ENCODE measurements at places on chromosomes 16 and 17.

DNA sequence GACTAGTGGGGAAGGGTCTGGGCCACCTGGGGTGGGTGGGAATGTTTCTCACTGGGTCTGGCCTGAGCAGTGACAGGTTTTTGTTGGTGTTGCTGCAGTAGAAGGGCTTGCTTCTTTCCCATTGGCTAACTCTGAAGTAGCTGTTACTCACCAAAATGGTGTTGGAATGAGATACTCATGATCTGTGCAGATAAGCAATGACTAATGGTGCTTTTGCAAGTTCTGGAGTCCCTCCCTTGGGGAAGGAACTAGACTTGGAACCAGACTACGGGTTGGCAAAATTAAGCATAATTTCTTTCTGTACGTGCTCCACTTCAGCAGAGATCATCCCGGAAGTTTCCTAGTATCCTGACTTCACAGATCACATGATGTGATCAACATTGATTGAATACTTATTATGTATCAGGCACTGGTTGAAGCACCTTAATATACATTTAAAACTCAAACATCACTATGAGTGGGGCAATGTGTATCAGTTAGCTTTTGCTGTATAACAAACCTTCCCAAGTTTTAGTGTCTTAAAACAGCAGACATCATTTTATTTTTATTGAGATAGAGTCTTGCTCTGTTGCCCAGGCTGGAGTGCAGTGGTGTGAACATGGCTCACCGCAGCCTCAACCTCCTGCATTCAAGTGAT, 30.1 kb downstream of the CHP2 start:
- DNase-seq = peak; percentile 23

DNA sequence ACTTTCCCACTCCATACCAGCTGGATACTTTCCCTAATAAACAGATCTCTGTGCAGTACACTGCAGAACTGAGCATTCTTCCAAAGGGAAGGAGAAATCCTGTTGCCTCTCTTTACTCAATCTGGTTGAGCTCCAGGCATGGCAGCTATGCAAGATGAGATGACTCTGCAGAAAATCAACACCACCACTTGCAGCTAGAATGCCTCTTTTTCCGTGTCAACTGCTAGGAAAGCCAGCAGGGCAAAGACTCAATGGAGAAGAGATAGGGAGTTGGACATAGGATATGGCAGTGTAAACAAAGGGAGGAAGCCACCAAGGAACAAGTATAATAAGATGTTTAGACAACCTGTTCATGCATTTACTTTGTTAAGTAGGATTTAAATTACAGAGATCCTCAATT, 40.4 kb upstream of the CORO6 start:
- DNase-seq = no peak

GRCh38 chr16:57815987-57816745, 13.9 kb upstream of the KIFC3 start:
- peak; percentile 99 for DNase-seq

GRCh38 chr17:15453782-15454181, 13.6 kb downstream of the CDRT4 start:
- no peak for DNase-seq

GRCh38 chr17:40122136-40122998, 596 bp downstream of the MSL1 start:
- no peak for DNase-seq

DNA sequence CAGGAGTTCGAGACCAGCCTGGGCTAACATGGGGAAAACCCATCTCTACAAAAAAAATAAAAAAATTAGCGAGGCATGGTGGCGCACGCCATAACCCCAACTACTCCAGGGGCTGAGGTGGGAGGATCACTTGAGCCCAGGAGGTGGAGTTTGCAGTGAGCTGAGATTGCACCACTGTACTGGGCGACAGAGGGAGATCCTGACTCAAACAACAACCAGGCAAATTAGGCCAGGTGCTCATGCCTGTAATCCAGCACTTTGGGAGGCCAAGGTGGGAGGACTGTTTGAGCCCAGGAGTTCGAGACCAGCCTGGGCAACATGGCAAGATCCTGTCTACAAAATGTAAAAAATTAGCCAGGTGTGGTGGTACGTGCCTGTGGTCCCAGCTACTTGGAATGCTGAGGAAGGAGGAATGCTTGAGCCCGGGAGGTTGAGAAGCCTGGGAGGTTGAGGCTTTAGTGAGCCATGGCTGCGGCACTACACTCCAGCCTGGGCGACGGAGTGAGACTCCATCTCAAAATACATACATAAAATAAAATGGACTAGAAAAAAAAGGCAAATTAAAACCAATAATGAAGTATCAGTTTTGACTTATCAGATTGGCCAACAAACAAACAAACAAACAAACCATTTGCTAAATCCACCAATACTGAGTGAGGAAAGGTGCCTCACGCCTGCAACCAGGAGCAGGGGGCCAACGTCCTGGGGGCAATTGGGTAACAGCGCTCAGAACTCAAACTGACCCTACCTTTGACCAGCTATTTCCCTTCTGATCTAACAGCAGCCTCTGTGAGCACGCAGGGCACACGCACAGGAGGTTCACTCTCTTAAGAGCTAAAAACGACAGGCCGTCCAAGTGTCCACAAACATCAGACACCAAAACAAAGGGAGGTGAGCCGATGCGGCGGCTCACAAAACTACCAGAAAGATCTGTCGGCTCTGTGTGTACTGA, 19.4 kb upstream of the FASN start:
- DNase-seq = no peak

GRCh38 chr17:48241131-48241591, 133.6 kb downstream of the SNX11 start:
- peak; percentile 95 for DNase-seq

DNA sequence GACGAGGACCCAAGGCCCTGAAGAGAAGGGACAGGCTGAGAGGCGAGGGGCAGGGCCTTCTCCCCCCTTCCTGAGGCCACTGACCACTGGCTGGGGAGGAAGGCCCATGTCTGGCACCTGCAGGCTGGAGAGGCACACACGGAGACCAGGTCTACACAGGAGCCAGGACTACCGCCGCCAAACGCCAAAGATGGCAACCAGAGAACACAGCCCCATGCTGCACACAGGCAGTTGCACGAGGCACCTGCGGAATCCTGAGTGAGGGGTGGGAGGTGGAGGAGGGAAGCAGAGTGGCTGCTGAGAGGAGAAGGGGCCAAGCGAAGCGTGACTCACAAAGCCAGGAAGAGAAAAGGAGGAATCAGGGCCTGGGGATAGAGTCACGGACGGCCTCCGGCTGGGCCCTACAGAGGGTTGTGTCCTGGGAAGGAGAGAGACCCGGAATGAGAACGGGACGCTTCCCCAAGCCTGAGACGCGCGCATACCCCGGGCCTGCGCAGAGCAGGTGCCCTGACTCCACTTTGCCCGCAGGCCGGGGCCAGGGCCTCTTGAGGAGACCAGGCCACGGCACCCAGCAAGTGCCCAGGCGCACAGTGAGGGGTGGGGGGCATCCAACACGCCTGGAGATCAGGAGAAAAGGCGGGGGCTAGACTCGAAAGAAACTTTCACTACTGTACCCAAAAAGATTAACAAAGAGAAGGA, 28.7 kb upstream of the C16orf95 start:
- DNase-seq = no peak

DNA sequence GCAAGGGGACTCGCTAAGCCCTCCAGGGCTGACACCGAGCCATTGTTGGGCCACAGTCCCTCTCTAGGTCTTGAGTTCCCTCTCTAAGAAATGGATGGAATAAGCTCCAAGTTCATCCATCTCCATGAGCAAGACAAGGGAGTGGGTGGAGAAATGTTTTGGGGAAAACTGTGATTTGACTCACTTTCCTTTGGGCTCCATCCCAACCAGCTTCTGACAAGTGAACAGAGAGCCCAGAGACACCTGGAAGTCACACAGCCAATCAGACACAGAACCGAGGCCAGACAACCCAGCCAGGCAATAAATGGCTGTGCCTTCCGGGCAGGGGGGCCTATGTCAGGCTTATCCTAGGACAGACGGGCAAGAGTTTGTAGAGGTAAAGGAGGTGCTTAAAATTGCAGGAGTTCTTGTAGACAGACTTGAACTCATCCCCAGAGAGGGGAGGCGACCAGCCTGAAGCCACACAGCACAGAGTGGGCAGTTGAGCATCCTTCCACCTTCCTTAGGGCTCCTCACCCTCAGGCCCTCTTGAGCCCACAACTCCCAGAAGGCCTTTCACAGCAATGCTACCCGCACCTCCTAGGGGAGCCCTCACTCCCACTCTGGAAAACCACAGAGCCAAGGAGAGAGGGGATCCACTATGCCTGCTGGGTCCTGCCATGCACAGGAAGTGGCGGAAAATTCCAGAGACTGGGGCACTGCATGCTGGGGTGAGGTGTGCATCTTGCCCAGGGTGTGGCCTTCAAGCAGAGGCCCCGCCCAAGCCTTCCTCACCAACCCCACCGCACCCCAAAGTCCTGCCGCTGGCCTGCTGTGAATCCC, 9.5 kb upstream of the FAM83G start:
- DNase-seq = no peak

GRCh38 chr17:39536468-39536867, 71.3 kb downstream of the NEUROD2 start:
- DNase-seq = no peak

GRCh38 chr16:4111748-4112696, 4.2 kb downstream of the ADCY9 start:
- DNase-seq = peak; percentile 29

DNA sequence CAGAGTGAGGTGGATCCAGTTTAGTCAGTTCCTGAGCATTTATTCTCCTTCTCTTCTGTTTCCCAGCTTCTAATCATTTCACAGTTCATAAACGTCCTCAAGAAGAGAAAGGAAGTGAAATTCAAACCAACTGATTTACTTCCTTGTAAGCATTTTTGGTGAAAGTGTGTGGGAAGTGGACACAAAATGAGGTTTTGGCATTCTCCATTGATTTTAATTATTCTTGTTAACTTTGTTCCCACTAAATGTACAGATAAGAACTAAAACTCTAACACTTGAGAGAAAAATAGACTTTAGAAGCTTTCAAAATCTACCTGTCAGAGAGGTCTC, 42.7 kb upstream of the CORO6 start:
- DNase-seq = no peak

GRCh38 chr17:56085576-56086267, 67.6 kb upstream of the ANKFN1 start:
- peak; percentile 41 for DNase-seq

DNA sequence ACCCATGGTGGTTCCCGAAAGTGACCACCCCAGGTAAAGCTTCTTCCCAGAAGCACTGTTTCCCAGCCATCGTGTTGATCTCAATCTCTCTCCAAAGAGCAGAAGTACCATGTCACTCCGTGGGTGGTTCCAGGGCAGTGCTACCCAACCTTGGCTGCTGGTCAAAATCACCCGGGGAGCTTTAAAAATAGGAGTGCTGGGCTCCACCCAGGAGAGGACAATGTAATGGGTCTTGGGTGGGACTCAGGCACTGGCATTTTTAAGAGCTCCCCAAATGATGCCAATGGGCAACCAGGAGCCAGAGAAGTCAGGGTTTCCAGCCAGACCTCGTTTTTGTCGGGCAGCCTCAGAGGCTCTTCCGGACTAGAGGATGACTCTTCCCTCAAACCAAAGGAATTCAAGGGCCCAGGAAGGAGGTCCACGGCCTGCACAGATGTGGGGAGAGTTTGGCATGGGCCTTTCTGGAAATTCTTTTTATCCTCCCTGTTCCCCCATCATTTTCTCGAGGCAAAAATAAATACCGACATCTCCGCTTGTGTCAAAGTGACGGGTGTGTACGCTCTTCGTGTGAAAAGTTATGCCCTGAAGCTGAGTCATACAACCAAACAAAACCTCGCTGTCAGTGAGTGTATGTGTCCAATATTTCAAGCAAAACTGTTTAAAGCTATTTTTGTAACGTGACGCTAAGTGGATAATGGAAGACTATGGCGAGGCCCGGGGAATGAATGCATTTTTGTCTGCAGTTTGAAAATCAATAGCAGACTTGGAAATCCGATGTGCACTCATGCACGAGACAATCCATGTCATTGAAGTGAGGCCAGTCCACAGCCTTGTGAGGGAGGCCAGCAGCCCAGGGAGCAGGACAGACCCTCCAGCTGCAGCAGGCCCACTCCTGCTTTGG, 364.1 kb downstream of the FOXL1 start:
- DNase-seq = peak; percentile 77

- no peak for DNase-seq
Observed at GRCh38 chr16:63596716-63597115, 1525.1 kb downstream of the CDH11 start.

- DNase-seq = no peak
Observed at GRCh38 chr16:74257061-74257460, 39.6 kb upstream of the PSMD7 start.

Data from LHCN-M2 (cell line).